ENCODE measurements at places on chromosomes 12 and 14.
A peak's percentile ranks its signal among the peaks of the same experiment; 100 is the strongest.

DNA sequence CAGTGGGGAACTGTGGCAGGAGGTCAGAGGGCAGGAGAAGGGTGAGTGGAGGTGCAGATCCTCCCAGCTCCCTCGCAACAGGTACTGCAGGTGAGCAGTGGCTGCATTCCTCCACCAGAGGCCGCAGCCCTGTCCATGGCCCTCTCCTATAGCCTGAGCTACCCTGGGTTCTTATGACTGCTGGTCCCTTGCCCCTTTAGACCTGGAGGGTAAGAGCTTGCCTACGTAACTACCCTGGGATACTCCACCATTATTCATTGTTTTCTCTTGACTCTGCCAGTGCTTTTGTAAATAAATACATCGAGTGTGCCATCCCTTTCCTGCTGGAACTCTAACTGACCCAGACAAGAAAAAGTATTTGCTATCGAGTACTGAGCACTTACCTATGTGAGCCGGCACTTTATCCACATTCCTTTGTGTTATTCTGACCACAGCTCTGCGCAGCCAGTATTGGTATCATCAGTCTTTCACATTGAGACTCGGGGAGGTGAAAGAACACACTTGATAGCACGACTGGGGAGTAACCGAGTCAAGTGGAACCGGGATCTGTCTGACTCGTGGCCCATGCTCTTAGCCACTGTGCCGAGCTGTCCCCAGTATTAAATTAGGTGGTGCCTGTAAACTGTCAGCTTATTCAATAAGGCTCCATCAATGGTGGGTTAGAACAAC, 38.5 kb downstream of the LTBP2 start:
- no peak for DNase-seq

DNA sequence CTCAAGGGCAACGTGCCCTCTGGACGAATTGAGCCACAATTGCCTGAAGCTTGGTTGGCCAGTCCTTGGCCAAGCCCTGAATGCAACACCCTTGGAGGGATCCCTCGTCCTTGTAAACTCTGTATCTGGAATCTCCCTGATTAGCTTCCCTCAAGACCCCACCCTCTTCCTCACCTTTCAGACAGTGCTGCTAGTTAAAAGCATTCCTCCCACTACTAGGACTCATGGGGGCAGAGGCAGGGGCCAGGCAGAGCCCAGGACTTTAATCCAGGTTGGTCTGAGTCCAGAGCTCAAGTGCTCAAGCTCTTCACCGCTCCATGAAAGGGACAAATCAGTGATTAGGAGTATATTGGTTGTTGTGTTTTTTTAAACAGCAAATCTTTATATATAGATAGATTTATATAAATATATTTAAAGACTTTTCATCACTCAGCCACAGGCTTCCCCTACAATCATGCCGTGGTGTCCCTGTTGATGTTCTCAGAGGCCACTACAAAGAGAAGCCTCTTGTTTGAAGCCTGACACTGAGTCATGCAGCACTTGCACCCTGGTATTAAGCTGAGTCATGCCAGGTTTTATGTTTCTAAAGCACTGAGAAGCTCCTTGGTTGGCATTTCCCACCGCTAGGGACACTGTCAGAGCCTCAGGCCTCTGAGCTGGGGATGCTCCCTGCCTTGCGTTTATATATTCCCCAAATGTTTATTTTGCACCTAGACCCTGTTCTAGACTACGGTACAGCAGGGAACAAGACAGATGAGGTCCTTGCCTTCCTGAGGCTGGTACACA, 53.8 kb upstream of the GSC start:
- DNase-seq = peak; percentile 7

GRCh38 chr12:57782243-57782607, 362 bp upstream of the TSFM start:
- DNase-seq = no peak

DNA sequence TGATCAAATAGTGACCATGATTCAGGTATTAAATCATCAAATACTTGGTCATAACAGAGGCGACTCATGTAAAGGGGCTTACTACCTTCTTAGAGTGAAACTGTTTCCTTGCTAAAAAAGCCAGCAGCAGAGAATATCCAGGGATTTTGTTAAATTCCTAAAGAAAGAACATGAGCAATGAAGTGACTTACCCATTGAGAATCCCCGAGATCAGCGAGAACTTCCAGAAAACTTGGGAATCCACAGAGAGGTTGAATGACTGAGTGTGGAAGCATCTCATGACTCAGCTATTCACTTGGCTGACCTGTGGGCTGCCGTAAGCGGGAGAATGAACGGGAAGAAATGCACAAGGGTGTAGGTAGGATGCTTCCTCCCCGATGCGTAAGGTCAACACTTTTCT, 85.3 kb upstream of the KCNA1 start:
- DNase-seq = no peak

GRCh38 chr12:14782756-14783155, 20.5 kb downstream of the WBP11 start:
- DNase-seq = no peak

DNA sequence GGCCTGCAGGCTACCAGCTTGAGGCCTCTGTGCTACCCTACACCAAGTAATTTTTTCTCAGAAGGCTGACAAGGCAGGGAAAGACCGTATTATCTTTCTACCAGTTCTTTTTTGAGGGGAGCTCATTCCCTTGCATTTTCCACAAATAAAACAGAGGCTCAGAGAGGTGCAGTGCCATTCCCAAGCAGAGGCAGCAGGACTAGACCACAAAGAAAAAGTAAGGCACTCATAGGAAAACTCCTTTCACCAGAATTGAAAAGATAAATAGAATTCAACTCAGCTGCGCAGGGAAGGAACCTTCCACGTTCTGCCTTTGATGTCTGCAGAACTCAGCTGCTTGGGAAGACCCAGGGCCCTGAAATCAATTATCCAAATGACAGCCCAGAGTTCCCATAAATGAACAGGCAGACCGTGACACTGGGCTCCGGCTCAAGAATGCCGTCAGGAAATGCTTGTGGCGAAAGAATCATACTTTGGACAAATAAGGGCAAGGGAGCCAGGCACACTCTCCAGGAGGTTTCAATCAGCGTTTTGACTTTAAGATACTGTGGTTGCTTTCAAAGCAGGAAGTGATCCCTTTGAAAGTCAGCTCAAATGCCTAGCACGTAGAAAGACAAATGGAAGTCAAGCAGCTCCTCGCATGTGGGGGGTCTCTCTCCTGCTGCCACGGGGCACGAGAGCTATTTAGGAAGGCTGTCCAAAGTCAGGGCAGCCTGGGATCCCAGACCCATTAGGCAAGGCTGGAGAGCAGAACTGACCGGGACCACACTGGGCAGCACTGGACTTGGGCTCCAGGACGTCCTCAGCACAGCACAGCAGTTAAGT, 14.0 kb downstream of the KCTD10 start:
- DNase-seq = peak; percentile 42

DNA sequence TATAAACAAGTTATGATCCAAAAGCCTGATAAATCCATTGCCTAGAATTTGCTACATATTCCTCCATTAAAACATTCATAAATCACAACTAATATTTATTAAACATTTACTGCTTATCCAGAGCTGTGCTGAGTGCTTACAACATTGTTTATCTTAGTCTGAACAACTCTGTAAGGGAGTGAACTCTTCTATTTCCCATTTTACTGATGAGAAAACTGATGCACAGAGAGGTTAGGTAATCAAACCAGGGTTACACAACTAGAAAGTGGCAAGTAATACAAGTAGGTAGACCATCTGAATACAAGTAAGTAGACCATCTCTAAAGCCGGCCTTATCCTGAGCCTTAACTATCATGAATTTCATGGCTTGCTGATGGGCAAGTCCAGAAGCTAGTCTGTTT, 39.5 kb downstream of the WASHC3 start:
- DNase-seq = no peak

DNA sequence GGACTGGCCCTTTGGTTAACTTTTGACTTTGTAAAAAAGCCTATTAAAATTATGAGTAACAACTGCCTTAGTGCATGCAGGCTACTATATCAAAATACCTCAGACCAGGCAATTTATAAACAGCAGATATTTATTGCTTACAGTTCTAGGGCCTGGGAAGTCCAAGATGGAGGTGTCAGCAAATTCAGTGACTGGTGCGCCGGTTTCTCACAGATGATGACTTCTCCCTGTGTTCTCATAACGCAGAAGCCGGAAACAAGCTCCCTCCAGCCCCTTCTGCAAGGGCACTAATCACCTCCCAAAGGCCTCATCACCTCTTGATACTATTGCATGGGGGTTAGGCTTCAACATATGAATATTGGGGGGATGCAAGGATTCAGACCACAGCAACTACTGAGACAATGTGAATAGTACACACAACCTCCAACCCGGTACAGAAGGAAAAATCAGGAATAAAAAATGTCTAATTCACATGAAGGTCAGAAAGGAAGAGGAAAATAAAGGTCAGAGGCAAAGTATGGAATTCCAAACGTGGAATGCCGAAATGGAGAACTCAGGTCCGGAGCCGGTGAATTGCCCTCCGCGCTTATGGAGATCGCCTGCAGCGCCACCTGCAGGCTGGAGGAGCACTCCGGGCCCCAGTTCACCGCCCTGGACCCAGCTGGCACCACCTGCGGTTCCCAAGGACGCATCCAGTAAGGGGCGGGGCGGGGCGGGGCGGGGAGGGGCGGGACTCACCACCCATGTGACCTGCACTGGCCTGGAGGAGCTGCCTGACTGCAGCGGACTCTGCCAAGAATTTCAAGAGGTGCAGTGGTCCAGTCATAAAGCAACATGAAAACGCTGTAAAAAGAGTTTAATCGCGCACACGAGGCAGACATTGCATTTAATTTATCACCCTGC, 203.4 kb downstream of the KIF26A start:
- no peak for DNase-seq

DNA sequence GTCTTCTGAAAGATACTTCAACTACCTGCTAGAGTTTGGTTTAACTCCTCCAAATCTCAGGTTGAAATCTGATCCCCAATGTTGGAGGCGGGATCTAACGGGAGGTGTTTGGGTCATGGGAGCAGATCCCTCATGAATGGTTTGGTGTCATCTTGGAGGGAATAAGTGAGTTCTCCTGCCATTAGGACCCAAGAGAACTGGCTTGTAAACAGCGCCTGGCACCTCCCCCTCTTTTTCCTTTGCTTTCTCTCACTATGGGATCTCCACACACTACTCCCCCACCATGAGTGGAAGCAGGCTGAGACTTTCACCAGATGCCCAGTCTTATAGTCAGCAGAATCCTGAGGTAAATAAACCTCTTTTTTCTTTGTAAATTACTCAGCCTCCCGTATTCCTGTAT, 2.5 kb downstream of the CNIH1 start:
- DNase-seq = no peak
